ENCODE measurements at places on chromosomes 4 and X. TPM values are rescaled to one million over a fixed set of nuclear protein-coding genes. Genes with fewer than 3 reads are reported as not detected.

Gene HPSE
- 11.0 TPM for total RNA-seq

Gene TMEM144
- 27.9 TPM for total RNA-seq

Gene UGT8
- total RNA-seq = under 0.01 TPM

Gene S100G
- total RNA-seq = not detected

Gene SLC10A6
- total RNA-seq = not detected

Gene PCDH7
- total RNA-seq = 111 TPM

Gene MAGEB10
- total RNA-seq = not detected

Gene PTPN13
- 7.9 TPM for total RNA-seq

Gene CYBB
- total RNA-seq = not detected

Gene STATH
- total RNA-seq = not detected

Gene FREM3
- not detected for total RNA-seq

Gene MID1
- total RNA-seq = 22.8 TPM

Gene OTC
- not detected for total RNA-seq

Gene REST
- 51.0 TPM for total RNA-seq

Gene TAF7L
- under 0.01 TPM for total RNA-seq

Gene H2BW2
- total RNA-seq = not detected

Gene CT55
- total RNA-seq = not detected

Gene SHROOM2
- 28.8 TPM for total RNA-seq

Gene CLCN3
- total RNA-seq = 48.0 TPM

Gene GYPB
- not detected for total RNA-seq

Gene EIF2S3
- total RNA-seq = 261 TPM

Gene CFAP99
- not detected for total RNA-seq

Gene PTTG2
- total RNA-seq = not detected

Gene HMX1
- total RNA-seq = not detected

Gene IL13RA1
- total RNA-seq = 23.5 TPM

Gene PASD1
- total RNA-seq = not detected

Gene ATP10D
- 65.5 TPM for total RNA-seq

Gene XAGE1A
- not detected for total RNA-seq

Gene PLXNA3
- 21.6 TPM for total RNA-seq

Gene RBMXL3
- total RNA-seq = not detected

Gene IGSF1
- not detected for total RNA-seq

Gene GYG2
- 0.76 TPM for total RNA-seq

Gene SMARCA5
- total RNA-seq = 47.2 TPM

Gene LRIT3
- total RNA-seq = not detected

Gene ADH7
- not detected for total RNA-seq

Gene MAP3K15
- under 0.01 TPM for total RNA-seq

Gene RHOXF2
- total RNA-seq = not detected

Gene ZNF630
- total RNA-seq = 5.5 TPM

Gene TRIM75
- total RNA-seq = not detected

Gene DGKK
- not detected for total RNA-seq

Gene INTU
- total RNA-seq = 13.8 TPM

Gene NDST3
- total RNA-seq = 2.3 TPM

Gene VCX2
- not detected for total RNA-seq

Gene OPN1LW
- total RNA-seq = not detected

Gene LRCH2
- under 0.01 TPM for total RNA-seq

Gene GAGE12E
- not detected for total RNA-seq

Gene EGFL6
- total RNA-seq = not detected

Measured in placental epithelial cell (primary cell).